ENCODE measurements at places on chromosomes 6 and 20.

- no peak for DNase-seq
Measured at GRCh38 chr20:57884956-57885355, 175.1 kb upstream of the PMEPA1 start.

- DNase-seq: no peak
Measured at GRCh38 chr6:112349958-112350357, 2.8 kb downstream of the RFPL4B start.

GRCh38 chr6:106453756-106454367 lies 93.3 kb downstream of the CRYBG1 start:
- DNase-seq: no peak

DNA sequence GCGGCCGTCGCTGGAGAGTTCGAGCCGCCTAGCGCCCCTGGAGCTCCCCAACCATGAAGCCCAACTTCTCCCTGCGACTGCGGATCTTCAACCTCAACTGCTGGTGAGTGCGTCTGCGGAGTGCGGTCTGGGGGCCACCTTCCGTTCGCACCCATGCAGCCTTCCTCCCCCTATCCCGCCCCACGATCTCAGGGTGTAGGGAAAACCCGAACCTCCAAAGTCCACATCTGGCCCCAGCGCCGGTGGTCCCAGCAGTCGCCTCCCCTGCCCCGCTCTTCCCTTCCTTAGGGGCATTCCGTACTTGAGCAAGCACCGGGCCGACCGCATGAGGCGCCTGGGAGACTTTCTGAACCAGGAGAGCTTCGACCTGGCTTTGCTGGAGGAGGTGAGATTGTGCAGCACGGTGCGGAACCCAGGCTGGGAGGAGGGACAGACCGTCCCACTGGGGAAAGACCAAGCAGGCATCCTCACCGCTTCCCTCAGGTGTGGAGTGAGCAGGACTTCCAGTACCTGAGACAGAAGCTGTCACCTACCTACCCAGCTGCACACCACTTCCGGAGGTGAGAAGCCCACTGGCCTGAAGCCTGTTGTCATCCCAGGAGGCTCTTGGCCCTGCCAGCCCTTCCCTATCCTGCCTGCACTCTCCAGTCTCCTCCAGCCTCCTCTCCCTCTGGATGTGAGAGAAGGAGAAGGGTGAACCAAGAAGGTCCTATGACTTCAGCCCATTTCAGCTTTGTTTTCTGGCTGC lies 719 bp downstream of the SMPD2 start:
- DNase-seq: peak; percentile 30

GRCh38 chr20:34018166-34018565 lies 24.5 kb downstream of the RALY start:
- no peak for DNase-seq

DNA sequence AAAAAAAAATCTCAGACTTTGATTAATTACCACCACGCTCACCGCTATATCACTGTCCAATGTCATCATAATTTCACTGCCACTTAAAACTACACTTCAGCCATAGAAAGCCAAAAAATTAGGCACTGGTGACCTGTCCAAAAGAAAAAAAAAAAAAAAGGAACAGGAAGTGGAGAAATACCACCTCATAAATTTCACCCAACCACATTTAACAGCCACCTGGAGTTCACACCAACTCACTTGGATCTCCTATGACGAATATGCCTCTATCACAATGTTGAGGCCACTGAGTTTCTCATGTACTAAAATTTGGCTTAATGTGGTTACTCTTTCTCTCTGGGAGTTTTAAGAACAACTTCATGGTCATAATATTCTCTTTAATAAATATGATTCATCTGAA lies 237.5 kb upstream of the RSPO3 start:
- no peak for DNase-seq

- DNase-seq: no peak
Measured at GRCh38 chr20:40636486-40636885, 52.5 kb downstream of the MAFB start.

DNA sequence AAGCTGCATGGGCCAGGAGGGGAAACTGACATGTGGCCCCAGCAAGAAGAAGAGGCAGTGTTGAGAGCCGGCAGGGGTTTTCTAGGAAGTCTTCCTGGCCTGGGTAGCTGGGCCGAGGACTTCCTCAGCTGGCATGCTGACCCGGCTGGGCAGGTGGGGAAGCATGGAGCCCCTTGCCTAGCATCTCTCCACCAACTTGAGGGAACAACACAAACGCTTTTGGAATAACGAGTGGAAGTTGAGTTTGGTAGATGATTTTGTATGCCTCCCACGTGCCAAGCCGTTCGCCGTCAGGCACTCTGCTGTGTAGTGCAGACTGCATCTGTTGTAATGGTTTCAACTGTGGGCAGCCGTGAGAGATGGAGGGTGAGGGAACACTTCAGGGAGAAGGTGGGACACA lies 7.3 kb downstream of the TMEM181 start:
- no peak for DNase-seq

DNA sequence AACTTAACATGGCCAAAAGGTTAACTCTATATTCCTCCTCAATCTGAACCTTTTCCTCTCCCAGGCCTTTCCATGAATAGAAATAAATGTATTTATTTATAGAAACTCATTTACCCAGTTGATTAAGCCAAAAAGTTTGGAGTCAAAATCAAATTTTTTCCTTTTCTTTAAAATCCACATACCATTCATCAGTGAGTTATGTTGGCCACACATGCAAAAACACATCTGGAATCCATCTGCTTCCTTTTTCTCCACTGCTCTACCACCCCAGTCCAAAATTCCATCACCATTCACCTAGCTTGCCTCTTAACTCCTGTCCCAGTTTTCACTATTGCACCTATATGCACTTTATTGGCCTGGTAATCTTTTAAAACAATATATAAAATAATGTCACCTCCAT lies 62.4 kb upstream of the TMEM200A start:
- DNase-seq: no peak

DNA sequence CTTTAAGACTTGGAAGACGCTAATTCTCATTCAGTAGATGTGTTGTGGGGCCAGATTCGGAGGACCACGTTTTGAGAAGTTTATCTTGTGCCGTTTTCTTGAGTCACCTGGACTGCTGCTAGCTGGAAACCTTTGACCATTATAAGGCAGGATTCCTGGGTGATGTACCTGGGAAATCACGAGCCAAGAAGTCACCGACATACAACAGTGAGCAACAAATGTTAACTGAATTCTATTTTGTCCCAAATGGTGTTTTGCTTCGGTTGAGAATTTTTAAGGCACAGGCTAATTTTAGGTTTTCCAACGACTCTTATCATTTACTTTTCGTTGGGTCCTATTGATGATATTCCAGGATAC lies 93.4 kb upstream of the BTN3A2 start:
- DNase-seq: no peak

DNA sequence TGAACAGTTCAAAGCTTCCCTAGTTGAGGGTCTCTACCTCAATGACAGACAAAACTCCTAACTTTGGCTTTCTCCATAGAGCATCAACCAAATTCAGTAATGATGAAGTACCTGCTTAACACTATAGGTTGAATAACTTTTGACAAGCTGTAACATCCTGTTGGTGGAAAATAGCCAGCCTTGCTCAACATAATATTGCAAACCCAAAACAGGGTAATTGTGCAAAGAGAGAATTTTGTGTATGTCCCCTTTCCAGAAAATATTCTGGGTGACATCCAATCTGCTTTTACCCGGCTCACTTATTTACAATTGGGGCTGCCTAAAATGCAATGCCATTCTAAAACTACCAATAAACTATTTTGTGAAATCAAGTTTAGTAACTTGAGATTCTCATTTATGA lies 72.8 kb downstream of the ATXN1 start:
- no peak for DNase-seq

- DNase-seq: no peak
Measured at GRCh38 chr6:73823046-73823735, 127.2 kb downstream of the CD109 start.

DNA sequence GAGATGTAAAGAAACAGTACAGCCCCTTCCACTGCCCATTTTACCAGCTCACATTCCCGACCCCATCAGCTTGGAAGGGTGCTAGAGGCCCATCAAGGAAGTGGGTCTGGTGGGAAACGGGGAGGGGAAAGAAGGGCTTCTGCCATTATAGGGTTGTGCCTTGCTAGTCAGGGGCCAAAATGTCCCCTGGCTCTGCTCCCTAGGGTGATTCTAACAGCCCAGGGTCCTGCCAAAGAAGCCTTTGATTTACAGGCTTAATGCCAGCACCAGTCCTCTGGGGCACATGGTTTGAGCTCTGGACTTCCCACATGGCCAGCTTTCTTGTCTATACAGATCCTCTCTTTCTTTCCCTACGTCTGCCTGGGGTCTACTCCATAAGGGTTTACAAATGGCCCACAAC lies 10.6 kb upstream of the ZNF76 start:
- no peak for DNase-seq

- DNase-seq: no peak
Measured at GRCh38 chr6:88499436-88499835, 333.3 kb upstream of the CNR1 start.

DNA sequence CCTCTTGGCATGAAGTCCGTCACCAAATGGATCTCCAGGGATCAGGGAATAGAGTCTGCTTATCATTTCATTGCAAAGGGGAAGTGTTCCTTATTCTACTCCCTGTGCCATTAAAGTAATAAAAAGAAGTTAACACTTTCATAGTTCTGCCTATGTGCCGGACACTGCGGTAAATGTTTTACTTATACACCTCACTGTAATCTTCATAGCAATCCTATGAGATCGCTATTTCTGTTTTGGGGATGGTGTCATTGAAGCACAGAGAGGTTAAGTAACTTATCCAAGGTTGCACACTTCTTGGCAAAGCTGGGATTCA lies 177.7 kb downstream of the TSHZ2 start:
- no peak for DNase-seq

DNA sequence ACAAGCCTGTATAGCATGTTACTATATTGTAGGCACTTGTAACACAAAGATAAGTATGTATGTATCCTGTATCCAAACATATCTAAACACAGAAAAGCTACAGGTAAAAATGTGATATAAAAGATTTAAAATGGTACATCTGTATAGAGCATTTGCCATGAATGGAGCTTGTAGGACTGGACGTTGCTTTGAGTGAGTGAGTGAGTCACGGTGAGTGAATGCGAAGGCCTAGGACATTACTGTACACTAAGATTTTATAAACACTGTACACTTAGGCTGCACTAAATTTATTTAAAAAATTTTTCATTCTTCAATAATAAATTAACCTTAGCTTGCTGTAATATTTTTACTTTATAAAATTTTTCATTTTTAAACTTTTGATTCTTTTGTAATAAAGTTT lies 136.9 kb downstream of the NKAIN2 start:
- DNase-seq: no peak

DNA sequence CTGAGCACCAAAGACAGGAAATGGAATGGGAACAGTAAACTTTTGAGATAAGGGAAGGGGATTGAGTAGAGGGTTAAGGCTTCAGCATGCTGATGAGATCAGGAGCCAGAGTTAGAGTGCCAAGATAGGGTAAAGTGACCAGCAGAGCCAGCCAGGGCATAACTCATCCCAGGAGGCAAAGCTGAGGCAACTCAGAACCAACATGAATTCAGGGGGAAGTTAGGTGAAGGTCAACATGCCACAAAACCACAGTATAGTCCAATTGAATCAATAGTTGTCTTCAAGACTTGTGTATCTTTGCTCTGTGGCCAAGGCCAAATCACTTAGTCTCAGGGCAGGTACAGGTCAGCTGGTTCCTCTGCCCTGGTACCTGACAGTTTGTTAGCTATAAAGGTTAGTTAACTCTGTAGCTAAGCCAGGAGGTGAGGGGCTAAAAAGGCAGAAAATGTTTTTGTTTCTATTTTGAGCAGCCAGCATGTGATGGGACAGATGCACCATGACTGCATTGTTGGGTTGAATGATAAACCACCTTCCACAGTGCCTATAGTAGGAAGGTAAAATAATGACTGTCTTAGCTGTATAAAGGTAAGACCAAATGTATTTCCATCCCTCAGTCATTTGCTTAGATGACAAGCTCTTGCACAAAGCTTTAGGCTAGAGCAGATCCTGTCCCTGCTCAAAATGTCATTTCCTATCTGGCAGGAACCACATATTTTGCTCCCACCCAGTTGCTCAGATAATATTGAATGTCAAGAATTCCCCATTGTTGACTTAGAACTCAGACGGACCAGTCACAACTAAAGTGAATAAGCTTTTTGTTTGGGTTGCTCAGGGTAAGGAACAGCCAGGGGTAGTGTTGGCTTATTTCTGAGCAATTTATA lies 15.8 kb downstream of the RNF8 start:
- no peak for DNase-seq

DNA sequence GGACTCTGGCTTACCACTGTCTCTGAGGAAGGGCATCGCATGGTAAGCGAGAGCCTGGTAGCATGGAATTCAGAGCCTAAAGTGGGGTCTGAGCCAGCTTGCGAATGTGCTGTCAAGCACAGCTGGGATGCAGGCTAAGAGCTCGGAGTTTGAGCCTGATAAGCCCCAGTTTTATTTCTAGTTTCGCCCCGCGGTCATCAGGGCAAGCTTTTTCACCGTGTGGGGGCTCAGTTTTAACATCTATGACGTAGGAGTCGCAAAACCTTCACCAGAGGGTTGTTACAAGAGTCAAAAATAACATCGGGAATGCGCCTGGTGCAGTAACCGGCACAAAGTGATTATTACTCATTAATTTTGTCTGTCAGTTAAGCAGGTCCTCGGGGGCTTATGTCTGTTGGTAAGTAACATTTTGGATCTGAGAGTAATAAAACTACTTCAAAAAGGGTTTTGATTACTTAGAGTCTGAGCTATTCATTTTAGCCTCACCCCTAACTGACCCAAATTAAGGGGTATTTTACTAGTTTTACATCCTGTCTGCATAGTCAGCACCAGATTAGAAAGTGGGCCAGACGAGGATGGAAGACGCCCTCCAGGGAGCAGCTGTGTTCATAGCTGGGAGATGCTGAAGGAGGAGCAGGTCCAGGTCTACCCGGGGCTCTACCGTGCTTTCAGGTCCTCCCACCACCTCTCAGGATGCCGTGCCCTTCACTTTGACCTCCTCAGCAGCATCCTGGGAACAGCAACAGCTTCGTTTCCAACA lies 29.7 kb downstream of the SLC22A23 start:
- no peak for DNase-seq

DNA sequence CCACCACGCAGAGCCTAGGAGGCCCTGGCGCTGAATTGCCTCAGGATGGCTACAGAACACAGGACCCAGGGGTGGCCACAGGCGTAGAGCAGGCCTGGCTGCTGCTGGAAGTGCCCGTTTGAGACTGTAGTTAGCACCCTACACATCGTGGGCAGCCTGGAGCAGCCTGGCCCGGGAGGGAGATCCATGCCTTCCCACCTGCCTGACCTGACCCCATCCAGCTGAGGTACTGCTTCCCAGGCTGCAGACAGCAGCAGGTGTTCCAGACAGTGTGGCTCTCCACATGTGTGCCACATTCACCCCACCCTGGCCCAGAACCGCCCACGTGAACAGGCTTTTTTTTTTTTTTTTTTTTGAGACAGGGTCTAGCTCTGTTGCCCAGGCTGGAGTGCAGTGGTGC lies 20.9 kb upstream of the MAP1LC3A start:
- DNase-seq: no peak
